NCI-H2081 treated with DMSO at 0.1 percent for 48 hours (cell line): ENCODE measurements at places on chromosomes 6 and 20.

DNA sequence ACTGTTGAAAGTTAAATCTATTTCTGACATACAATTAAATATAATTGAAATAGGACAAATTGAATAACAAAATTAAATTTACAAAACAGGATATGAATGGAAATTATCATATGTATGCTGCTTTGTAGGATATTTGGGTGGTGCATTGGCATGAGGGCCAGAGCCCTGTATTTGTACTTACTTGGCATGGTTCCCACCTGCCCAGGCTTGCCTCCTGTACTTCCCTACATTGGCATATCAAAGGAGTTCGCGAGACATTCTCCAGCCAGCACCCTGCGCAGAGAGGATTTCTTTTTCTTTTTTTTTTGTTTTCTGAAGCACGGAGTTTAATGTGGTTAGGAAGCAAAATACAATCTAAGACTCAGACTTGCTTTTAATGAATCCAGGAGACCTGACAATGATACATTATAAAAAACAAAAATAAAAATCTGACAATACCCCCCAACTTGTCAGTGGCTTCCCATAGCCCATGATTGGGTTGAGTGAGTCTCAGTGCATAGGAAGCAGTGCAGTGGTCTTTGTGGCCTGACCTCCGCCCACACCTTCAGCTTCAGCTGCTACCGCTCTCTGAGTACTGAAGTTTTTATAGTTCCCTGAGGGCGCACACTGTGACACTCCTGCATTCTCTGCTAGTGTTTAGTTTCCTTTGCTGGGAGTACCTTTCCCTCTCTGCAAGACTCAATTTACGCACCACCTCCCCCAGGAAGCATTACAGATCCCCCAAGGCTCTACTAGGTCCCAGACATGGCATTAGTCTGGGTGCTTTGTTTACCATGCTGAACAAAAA, 440.8 kb downstream of the UTRN start:
- DNase-seq = no peak

DNA sequence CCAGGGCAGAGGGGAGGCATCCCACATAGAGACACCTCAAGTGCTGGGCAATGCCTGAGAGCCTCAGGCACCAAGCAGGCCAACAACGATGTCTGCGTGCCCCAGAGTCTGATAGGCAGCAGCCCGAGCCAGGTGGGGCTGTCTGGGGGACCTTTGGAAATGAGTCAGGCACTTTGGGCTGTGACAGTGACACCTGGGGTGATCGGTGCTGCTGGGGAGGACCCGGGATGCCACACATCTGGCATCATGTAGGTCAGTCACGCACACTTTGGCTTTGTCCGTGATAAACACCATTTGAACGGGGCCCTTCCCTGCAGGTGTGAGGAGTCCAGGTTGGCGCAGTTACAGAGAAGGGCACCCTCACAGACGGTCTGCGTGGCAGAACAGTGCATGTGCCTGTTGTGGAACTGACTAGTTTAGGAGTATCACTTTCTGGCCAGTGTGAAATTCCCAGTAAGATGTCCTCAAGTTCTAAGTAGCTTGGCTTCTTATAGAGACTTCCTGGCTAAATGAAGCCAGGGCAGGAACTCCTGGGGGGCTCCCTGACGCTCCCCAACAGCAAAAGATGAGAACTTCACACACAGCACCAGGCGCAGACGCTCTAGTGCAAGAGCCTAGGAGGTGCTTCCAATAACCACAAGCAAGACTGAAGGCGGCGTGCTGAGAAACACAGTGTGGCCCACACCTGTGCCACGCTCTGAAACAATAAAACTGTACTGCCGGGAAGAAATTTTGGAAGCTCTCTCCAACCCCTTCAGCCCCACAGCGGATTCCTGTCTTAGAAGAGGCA, 134.7 kb downstream of the WDR27 start:
- DNase-seq = no peak

DNA sequence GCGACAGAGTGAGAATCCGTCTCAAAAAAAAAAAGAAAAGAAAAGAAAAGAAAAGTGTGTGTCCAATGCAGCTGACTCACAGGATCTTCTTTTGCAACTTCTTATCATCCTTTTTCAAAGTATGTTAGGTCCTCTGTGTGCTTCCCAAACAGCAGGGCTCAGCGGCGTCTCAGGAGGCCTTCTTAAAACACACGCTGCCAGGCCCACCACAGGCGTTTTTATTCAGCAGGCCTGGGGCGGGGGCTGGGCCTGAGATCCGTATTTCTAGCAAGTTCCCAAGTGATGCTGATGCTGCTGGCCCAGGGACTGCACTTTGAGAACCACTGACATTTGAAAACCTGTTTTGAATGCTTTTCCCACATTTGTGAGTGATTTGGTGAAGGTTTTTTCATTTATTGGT, 57.1 kb downstream of the PSMG4 start:
- DNase-seq = no peak

GRCh38 chr6:92281571-92282076, 1137.7 kb downstream of the EPHA7 start:
- no peak for DNase-seq

DNA sequence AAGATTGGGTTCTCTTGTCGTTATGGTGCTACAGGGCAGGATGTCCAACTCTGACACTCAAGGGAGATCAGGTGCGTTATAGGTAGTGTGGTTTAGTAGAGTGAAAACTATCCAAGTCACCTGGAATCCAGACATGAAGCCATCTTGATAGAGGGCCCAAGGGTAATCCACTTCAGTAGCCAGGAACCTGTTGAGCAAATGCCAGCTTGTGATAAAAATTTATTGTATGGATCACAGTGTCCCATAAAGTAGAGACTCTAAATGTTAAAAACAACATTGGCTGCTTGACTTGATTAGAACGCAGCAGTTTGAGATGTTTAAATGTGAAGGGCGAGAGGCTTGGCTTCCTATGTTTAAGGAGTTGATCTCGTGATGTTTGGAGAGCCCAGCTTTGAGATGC, 105.7 kb upstream of the GMDS start:
- DNase-seq = no peak
